ENCODE measurements at places on chromosomes 1 and 21.

DNA sequence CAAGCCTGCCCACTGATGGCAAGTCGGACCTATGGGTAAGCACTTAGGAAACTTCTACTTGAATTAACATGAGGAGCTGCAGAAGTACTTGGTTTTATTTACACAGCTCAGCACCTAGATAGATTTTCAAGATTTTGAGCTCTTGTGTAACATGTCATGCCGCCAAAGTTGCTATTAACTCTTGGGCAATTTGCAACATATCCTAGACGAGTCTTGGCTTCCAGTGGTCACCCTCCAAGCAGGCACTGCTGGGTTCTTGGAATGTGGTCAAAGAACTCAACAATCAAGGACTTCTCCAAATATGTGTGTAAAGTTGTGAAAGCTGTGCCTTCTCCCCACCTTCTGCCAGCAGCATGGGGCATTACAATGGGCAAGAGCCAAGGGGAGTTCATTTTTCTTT, 17.8 kb upstream of the GUCA2B start:
- no peak for DNase-seq

DNA sequence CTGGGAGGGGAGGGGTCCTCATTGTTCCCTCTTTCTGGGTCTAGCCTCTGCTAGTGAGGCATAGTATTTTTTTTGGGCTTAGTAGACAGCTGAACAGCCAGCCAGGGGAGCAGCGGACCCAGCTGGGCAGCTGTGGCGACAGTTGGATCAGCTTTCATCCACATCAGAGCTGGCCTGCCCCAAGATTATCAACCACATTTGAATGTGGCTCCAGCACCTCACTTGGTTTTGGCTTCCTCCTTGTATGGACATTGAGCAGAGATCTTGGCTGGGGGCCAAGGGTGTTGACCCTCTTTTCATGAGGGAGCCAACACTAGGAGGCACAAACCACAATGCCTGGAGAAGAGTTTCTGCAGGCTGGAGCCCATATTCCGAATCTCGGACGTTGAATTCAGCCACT, 25.0 kb downstream of the WNT4 start:
- no peak for DNase-seq

DNA sequence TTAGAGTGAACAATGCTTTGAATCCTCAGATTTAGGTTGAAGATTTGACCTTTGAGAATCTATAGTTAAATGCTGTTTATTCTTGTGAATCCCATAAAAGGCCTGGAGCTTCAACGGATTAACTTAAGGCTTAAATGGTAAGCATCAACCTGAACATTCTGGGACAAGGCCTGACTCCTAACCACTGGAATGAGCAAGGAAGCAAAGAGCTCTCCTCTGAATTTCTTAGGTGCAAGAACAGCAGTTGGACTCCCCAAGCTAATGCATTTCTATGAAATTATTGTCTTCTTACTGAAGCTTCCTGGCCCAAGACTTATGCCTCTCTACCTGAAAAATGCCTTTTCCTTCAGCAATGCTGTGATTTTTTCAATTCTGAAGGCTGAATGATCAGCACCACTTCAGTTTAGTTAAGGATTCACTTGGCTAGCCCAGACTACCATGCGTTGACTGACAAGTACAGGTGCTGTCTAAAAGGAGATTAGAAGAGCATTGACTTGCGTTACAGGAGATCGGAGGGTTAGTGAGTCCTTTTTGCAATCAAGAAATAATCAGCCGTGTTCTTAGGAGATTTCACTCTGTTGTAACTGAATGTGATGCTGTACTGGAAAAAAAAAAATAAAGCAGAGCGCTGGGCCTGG, 178.5 kb downstream of the ZC3H11B start:
- no peak for DNase-seq

- no peak for DNase-seq
Measured at GRCh38 chr1:64981601-64982533, 15.5 kb upstream of the JAK1 start.

DNA sequence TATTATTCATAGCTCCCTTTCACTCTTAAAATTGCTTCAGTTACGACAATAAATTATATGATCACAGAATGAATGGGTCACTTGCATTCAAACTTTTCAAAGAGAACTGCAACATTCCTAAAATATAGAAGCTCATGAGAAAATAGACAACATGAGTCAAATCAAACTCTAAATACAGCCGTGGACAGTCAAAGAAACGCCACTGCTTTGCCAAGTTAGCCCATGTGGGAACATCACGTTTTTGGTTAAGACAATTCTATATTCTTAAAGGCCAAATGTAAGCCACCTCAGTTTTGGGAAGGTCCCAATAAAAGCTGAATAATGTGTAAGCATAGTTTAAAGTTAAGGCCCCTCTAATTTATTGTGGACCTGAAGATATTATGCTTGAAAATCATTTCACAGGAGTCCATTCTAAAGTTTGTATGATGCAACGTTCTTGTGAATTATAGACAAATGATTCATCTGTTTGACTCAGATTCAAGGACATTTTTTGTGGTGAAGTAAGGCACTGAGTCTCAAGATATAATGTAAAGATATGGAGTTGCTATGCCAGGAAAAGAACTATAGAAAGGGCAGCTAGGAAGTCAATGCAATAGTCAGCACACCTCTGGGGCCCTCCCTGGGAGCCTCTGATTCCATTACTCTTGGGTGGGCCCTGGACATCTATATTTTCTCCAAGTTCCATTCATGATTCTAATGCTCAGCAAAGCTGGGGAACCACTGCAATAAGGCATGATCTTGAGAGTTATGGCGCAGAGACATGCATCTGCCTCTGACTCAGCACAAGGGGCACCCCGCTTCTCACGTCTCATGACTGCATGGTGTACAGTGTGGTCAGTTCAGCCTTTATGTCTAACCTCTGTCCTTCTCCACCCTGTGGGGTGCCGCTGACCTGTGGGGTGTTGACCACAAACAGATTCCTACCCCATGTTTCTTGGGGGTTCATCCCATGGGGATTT, 33.9 kb downstream of the ETS2 start:
- no peak for DNase-seq

DNA sequence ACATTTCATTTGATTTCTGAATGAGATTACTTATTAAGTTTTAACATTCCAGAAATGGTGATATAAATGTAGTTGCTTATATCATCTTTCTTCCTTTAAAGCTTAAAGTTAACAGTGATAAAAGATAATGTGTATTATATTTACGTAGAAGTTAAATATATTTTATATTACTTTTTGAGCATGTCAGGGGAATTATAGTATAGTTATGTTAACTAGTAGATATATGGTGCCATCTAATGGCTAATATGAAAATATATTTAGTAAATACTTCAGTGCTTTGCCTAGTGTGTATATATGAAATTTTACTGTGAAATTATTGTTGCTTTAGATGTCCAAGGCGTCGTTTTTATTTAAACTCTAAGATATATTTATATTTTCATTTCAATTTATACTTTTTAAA, 51.5 kb downstream of the SYT14 start:
- DNase-seq = no peak

GRCh38 chr1:38123356-38124135, 77.0 kb upstream of the POU3F1 start:
- DNase-seq = no peak

DNA sequence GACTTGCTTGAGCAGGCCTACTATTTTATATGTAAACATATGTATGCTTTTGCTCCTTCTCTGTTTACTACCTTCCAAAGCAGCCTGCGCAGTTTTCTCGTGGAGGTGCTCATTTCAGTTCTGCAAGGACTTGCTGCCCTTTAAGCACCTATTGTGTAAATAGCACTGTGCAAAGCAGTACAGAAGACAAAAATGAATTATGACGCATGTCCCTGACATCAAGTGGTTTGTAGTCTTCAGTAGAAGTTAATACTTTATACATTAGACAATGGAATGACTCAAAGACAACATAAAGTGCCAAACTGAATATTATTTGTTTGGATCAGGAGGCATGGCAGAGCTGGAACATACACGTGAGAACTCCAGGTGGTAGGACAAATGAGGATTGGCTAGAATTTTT, 611.7 kb downstream of the LMO4 start:
- no peak for DNase-seq

- no peak for DNase-seq
Measured at GRCh38 chr1:64136752-64137411, 66.5 kb upstream of the UBE2U start.

GRCh38 chr1:198890214-198890930, 251.5 kb downstream of the PTPRC start:
- DNase-seq = no peak

DNA sequence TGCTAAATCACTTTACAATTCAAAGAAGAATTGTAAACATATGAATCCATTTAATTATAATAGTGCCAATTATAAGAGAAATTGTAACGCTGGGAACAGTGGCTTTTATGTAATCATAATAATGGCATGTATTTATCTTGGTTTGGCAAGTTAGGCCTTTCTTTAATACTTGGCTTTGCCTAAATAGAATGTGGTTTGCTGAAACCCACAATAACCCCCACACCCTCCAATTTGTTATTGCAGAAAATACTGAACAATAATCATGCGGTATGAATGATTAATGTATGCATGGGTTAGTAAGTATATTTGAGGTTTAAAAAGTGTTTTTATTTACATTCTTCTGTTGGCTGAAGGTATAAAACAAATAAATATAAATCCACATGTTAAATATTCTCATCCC, 138.2 kb downstream of the NFIA start:
- no peak for DNase-seq

- DNase-seq = no peak
Measured at GRCh38 chr21:15051644-15052458, 12.9 kb downstream of the NRIP1 start.

GRCh38 chr1:224339442-224340033, 9.6 kb upstream of the NVL start:
- no peak for DNase-seq

DNA sequence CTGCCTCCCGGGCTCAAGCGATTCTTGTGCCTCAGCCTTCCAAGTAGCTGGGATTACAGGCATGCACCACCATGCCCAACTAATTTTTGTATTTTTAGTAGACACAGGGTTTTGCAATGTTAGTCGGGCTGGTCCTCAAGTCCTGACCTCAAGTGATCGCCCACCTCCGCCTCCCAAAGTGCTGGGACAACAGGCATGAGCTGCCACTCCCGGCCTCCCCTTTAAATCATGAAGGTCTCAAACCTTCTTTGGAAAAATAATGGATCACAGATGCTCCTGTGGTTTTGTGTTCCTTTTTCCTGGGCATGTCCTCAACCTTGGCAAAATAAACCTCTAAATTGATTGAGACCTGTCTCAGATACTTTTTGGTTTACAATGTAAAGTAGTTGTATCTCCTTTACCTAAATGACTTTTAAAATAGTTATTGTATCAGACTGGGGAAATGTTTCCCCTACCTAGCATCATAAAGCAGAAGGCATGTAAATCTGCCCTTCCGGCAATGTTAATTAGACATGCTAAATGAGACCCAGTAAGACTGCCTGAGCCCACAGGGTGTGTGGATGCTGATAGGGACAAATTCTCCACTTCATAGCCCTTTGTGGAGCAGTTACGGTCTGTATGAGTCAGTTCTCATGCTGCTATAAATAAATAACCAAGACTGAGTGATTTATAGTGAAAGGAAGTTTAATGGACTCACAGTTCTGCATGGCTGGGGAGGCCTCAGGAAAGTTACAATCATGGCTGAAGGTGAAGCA, 27.8 kb downstream of the CBR1 start:
- no peak for DNase-seq

DNA sequence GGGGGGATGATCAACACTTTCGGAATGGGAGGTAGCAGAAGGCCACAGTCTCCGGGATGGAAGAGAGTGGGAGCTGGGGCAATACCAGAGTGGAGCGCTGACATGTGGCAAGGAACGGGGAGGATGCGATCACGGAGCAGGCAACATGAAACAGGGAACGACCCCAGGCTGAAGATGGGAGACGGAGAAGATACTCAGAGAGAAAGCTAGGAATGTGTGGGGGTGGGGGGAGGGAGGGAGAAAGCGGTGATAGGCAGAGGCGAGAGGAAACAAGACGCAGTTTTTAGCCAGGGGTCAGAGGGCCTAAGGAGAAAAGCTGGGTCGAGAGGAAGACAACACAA, 577 bp downstream of the RAB3GAP2 start:
- no peak for DNase-seq

- no peak for DNase-seq
Measured at GRCh38 chr1:147717706-147718097, 42.7 kb downstream of the GJA5 start.

GRCh38 chr1:86991549-86992186, 77.2 kb downstream of the HS2ST1 start:
- DNase-seq = no peak

DNA sequence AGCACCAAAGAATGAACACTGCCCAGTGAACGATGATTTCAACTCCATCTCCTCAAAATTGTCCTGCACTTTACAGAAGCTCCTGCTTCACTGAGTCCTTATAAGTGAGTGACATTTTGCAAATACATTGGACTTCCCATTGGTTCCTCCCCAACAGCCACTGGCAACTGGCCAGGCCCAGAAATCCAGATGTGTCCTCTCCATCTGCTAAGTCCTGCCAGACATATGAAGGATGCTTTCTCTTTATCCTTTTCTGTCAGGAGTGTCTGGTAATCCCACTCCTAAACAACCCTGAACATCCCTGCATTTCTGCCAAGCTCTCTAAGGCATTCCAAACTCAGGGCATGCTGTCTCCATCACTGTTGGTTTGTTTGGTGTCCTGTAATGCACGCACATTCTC, 271.8 kb downstream of the RRAGC start:
- no peak for DNase-seq

DNA sequence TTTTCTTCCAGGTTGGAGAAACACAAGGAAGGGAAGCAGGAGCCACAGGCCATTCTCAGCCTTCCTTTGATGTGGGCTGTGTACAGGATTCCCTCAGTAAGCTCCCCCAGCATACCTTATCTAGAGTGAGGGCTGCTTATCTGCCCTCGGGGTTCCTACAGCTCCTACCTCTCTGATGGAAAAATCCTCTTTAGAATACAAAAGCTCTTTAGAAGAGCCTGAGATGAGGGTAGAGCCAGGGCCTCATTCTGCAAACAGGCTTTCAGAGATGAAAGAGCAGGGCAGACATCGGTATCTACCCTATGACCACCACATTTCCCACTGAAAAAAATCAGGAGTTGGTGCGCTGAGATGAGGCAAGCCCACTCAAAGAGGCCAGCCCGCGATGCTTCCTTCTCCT, 85.1 kb downstream of the PLPP3 start:
- DNase-seq = no peak

DNA sequence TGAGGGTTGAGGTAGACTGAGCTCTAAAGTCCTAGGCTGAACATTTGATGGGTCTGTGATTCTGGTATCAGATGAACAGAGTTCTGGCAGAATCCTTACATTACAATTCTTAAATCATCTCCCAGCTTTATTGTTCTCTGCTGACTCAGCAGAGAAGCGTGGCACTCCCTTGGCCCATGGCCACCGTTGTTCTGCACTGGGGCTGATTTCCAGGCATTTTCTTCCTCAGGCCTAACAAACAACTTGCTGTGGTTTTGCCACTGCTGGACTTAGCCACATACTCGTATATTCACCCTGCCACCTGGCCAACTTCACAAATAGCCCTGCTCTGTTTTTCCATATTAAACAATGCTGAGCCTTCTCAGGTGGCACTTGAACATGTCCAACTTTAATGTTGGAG, 223.2 kb downstream of the TNR start:
- no peak for DNase-seq

Measured in cerebellar nuclear complex (tissue), 1 donor.